Activated T-cell treated with anti-CD3 and anti-CD28 coated beads, Interleukin-2, amount 50 U/mL, for 24 hours (primary cell): ENCODE measurements at places on chromosomes 5 and 9.

DNA sequence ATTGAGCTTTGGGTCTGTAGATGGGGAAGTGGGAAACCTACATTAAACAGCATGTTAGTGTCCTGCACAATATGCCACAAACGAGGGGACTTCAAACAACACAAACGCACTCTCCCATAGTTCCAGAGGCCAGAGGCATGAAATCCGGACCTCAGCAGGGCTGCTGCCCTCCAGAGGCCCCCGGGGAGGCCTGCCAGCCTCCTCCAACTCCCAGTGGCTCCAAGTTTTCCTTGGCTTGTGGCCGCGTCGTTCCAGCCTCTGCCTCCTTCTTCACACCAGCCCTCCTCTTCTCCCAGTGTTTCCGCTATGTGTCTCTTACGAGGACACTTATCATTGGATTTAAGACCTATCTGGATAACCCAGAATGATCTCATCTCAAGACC, 13.3 kb upstream of the COL5A1 start:
- no peak for DNase-seq

- DNase-seq, result no peak
These were observed 8.2 kb upstream of the TYRP1 start for GRCh38 chr9:12684974-12685373.

GRCh38 chr5:169213479-169213878, 87.5 kb downstream of the SLIT3 start:
- DNase-seq, result no peak

DNA sequence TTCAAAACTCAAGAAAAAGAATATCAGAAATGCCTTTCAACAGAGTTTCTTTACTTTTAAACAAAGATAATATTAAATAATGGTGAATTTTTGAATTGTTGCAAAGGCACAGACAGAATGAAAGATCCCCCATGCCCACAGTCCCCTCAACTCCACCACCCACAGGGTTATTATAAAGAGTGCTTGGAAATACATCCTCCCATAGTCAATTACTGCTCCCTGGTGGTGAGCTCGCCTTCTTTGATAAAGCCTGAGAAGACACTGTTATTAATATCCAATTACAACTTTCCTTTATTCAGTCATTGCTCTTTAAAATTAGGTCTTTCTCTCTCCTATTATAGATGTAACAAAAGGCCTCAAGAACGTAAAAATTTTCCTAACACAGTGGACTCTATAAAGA, 490.2 kb upstream of the RORB start:
- DNase-seq, result no peak
